ENCODE measurements at places on chromosomes 1 and 21.

- DNase-seq = peak; percentile 94
Observed at GRCh38 chr1:214552174-214552608, 789 bp upstream of the PTPN14 start.

DNA sequence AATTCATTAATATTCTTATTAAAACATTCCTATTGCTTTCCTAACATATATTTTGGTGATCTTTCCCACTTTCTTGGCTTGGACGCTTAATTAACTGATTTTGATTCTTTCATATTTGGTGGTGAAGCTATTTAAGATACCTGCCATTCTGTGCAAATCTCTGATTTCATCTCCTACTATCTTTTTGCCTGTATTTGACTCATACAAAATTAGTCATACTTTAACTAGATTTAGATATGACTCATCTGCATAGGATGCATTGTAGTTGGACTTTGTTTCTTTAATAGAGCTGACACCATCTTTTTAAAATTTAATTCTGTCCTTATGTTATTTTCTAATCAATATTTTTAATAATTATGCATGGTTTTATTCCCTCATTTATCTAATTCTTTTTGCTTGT is 93.8 kb upstream of the PLPPR4 start:
- peak; percentile 68 for DNase-seq

- DNase-seq = no peak
Observed at GRCh38 chr1:198015309-198015708, 98.1 kb downstream of the LHX9 start.

DNA sequence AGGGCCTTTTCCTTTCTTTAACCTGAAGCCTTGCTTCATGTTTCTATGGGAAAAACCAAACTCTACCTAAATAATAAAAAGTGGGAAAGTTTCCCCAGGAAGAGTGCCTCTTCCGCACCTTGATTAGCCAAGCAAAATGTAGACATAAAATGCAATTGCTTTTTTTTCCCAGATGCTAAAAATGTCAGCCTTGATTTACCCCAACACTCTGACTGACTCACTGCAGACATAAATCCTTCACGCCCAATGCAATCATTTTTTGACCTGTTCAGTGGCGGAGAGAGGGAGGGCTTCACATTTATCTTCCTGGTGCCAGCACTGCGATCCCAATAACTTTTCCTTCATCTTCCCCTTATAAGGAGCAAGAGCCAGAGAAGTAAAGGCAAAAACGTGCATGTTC is 261.5 kb downstream of the SEC16B start:
- DNase-seq = no peak

DNA sequence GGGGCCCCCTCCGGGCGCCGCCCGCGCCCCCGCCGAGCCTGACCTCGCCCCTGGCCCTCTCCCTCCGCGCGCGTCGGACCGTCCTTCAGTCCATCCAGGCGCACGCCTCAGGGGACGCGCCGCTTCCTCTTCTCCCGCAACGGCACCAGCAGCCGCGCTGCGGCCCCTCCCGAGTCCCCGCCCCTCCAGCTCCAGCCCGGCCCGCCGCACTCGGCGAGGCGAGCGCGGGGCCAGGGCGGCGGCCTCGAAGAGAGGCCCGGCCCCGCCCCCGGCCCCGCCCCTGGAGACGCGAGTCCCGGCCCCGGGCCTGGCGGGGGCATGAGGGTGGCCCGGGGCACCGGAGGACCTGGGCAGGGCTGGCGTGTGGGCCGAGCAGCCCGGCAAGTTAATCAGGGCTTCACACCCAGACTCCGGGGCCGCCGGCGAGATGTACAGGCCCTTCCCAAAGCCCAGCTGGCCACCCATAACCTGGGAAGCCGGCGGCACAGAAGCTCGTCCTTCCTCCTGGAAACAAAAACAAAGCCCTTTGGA is at the start of gene IGSF3:
IGSF3 (minus strand) TSS at position 159 of the 531 bp plus-strand sequence. CDS start 1,407 bp downstream, outside the sequence.
- DNase-seq = peak; percentile 79

DNA sequence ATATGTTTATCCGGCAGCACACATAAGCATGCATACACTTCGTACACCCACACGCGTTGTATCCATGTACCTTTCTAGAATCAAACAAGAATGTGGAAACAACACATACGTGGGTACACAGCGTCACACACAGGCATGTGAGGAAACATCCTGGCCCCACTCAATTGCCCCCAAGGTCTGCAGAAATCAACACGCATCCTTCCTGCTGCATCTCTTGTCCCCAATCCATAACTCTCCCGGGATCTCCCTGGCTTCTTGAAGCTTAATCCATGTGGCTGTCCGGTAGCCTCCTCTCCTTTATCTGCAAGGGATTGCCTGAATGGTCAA is 5.5 kb upstream of the TBX15 start:
- no peak for DNase-seq

DNA sequence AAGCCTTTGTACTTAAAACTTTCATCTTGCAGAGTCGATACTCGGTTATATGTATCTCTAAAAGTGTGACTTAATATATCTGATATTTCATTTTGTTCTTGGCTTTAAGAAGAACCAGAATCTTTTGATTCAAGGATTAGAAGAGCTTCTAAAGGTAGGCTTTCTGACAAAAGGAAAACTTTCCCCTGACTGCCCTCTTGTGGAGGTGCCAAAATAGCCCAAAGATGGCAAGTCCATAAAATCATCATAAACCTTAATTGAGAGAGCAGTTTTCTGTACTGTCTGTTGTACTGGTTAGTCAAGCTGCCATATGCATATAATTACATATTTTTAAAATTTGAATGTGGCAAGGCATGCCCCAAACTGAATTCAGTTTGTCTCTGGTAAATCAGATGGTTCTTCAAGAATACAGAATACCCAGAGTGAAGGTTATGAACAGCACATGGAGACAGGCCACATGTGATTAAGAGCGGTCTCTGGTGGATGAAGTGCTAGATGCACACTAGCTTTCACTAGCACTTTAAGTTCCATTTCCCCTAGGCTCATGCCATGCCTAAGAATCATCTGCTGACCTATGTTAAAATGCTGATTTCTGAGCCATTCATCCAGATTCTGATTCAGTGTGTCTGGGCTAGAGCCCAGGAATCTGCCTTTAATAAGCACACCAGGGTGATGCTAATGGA is 27.7 kb upstream of the ELAVL4 start:
- DNase-seq = peak; percentile 49

- peak; percentile 80 for DNase-seq
Observed at GRCh38 chr1:221809091-221810029, 67.5 kb upstream of the DUSP10 start.

DNA sequence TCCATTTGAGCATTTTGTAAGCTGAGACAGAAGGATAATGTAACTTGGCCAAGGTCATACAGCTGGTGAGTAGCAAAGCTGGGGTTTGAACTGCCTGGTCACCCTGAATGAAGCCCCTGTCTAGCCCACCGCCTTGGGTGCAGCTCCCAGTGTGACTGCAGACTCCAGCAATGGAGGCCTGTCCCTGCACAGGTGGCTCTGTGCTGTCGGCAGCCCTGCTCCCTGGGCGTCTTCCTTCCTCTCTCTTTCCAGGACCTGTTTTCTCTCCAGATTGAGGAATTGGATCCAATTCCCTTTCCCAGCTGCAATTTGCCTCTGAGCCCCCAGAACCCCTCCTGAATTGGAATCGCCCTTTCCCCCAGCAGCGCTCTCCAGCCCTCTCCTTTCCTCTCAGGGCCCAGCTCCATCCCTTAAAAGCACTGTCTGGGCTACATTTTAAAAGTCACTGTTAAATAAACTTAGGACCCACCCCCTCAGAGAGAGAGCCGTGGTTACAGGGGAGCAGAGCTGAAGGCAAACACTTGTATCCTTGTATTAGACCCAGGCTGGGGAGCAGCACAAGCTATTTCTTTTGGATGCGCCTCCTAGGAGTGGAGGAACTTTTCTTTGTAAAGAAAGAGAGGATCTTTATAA is 161.4 kb upstream of the LMO4 start:
- no peak for DNase-seq

GRCh38 chr1:234602334-234603220 is 7.4 kb downstream of the IRF2BP2 start:
- peak; percentile 97 for DNase-seq

GRCh38 chr1:228875741-228876140 is 140.5 kb downstream of the RHOU start:
- DNase-seq = no peak

- no peak for DNase-seq
Observed at GRCh38 chr1:19893687-19894086, 11.5 kb downstream of the OTUD3 start.

- DNase-seq = no peak
Observed at GRCh38 chr1:160860840-160861505, 1.7 kb downstream of the CD244 start.

- DNase-seq = no peak
Observed at GRCh38 chr1:181189245-181189644, 100.7 kb downstream of the IER5 start.

DNA sequence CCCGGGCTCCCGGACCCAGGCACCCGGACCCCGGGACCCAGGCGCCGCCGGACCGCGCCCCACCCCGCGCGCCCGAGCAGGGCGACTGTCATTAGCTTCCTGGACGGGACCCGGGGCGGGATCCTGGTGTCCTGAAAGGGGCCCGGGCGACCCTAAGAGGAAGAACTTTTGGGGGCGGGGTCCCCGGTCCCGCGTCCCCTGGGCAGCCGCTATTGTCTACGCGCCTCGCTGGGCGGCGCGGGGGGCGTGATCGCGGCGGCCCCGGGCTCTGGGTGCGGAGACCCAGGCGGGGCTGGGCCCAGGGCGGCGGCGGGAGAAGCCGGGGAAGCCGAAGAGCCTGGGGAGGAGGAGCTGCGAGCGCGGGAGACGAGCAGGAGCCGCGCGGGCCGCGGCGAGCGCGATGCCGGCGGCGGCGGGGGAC is 465 bp downstream of the HUNK start:
- DNase-seq = peak; percentile 48

GRCh38 chr1:33273961-33274371 is 17.7 kb downstream of the ZNF362 start:
- DNase-seq = peak; percentile 17

- DNase-seq = no peak
Observed at GRCh38 chr1:79524126-79524525, 517.6 kb upstream of the ADGRL4 start.

GRCh38 chr1:159936273-159936904 is 9.0 kb downstream of the IGSF9 start:
- DNase-seq = peak; percentile 59
